Mononuclear cell (primary cell): ENCODE measurements at places on chromosomes 11 and 22. TPM values are rescaled to one million over a fixed set of nuclear protein-coding genes. Genes with fewer than 3 reads are reported as not detected.

VPREB1 gene
- total RNA-seq: not detected

C11orf86 gene
- not detected for total RNA-seq

GLB1L2 gene
- total RNA-seq: 0.42 TPM

PHOX2A gene
- not detected for total RNA-seq

MRGPRE gene
- total RNA-seq: not detected

KRTAP5-8 gene
- not detected for total RNA-seq

KRTAP5-11 gene
- not detected for total RNA-seq

ANO5 gene
- total RNA-seq: 0.63 TPM

SYCE3 gene
- total RNA-seq: not detected

PNPLA5 gene
- total RNA-seq: not detected

XRRA1 gene
- 6.4 TPM for total RNA-seq

C22orf31 gene
- not detected for total RNA-seq

CCDC87 gene
- 0.21 TPM for total RNA-seq

ANO3 gene
- total RNA-seq: not detected

OR51B2 gene
- not detected for total RNA-seq

C11orf65 gene
- 0.31 TPM for total RNA-seq

NNMT gene
- total RNA-seq: 0.73 TPM

MMP8 gene
- 0.10 TPM for total RNA-seq

PDGFD gene
- total RNA-seq: 3.4 TPM

STARD10 gene
- total RNA-seq: 10.2 TPM

RTCB gene
- 80.3 TPM for total RNA-seq

BCO2 gene
- total RNA-seq: 1.4 TPM

CEP126 gene
- 0.63 TPM for total RNA-seq

NFAM1 gene
- total RNA-seq: 14.2 TPM

TUT1 gene
- 3.3 TPM for total RNA-seq

HSPB2 gene
- not detected for total RNA-seq

FAM83F gene
- 2.7 TPM for total RNA-seq

INS gene
- not detected for total RNA-seq

UPK3A gene
- 0.94 TPM for total RNA-seq

KCNJ5 gene
- under 0.01 TPM for total RNA-seq

KRTAP5-9 gene
- total RNA-seq: not detected

SOX10 gene
- total RNA-seq: not detected

MOGAT2 gene
- not detected for total RNA-seq

SRSF8 gene
- total RNA-seq: 43.7 TPM

SGSM1 gene
- total RNA-seq: 0.73 TPM

SIK3 gene
- total RNA-seq: 40.0 TPM

BLID gene
- not detected for total RNA-seq

SYT8 gene
- total RNA-seq: not detected

OR51D1 gene
- total RNA-seq: 0.10 TPM

LRRC32 gene
- total RNA-seq: 3.0 TPM

PNPLA2 gene
- 81.0 TPM for total RNA-seq

ACRV1 gene
- total RNA-seq: not detected
